H4 (cell line): ENCODE measurements at places on chromosomes 5 and 9. TPM values are rescaled to one million over a fixed set of nuclear protein-coding genes. Genes with fewer than 3 reads are reported as not detected.

- DNase-seq: no peak
Observed at GRCh38 chr9:97855486-97855875, 2.5 kb downstream of the FOXE1 start.

DNA sequence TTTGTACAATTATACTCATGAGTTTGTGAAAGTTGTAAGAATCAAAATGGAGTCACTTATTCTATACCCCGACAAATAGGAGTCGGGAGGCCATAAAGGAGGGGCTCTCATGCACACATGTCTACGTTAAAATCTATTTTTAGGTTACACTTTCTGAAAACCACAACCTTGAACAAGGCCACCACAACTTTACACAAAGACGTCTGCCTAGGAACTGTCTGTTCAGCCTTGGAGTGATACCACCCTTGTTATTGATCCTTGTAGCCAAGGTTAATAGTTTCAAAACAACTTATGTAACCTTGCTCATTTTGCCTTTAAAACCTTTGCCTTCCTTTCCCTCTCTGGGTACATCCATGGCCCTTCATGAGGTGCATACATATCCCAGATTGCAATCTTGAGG lies 4.1 kb upstream of the NDFIP1 start:
- DNase-seq: no peak

SLC46A2 gene
- not detected in 2 replicates for total RNA-seq

DNA sequence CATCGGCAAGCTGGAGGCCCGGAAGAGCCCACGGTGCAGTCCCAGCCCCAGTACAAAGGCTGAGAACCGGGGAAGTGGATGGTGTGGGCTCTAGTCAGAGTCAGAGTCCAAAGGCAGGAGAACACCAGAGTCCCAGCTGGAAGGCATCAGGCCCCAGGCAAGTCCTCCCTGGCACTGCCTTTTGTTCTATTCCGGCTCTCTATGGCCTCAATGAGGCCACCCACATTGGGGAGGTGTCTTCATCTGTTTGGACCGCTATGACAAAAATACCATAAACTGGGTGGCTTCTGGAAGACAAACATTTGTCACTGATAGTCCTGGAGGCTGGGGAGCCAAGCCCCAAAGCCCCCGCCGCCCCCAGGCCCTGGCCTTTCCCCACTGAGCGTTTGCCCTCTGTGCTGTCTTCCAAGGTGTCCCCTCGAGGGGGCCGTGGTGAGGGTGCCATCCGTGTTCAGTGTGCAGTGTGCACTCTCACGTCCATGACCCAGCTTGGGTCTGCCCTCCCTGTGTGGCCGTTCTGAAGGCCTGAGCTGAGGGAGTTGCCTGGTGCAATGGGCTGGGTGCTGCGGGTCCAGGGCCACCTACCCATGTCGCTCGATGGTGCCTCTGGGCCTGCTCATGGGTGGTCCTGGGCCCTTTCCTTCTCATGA lies 99.1 kb upstream of the PPP1R26 start:
- DNase-seq: no peak

NOXA1 gene
- total RNA-seq: not detected in 2 replicates

OR13C2 gene
- not detected in 2 replicates for total RNA-seq

- no peak for DNase-seq
Observed at GRCh38 chr5:93587597-93588351, 4.8 kb downstream of the NR2F1 start.

DNA sequence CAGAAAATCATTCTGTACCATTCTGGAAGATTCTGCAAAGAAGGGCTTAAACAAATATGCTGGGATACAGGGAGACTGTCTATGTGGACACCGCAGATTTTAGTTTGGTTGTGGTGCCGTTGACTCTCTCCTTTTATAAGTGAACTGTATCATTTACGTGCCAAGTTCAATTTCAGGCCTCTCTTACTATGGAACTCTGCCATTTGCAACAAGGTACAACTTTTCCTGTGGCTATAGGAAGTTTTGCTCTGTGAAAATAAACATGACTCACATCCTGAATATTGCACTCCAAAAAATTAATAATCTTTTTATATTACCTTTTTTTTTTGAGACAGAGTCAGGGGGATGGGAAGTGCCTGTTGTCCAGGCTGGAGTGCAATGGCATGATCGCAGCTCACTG lies 29.7 kb upstream of the CSNK1G3 start:
- DNase-seq: no peak

PDCD1LG2 gene
- total RNA-seq: 1.9 TPM in 1 of 2 replicates, not detected in the other

- DNase-seq: no peak
Observed at GRCh38 chr9:133517711-133518110, 7.0 kb downstream of the MYMK start.

ANKRD18B gene
- total RNA-seq: 0.75 TPM in 1 of 2 replicates, not detected in the other

GRCh38 chr5:139852696-139853095 lies 57.1 kb downstream of the PSD2 start:
- no peak for DNase-seq

ANP32B gene
- 12.2 and 16.3 TPM in 2 replicates for total RNA-seq

DNA sequence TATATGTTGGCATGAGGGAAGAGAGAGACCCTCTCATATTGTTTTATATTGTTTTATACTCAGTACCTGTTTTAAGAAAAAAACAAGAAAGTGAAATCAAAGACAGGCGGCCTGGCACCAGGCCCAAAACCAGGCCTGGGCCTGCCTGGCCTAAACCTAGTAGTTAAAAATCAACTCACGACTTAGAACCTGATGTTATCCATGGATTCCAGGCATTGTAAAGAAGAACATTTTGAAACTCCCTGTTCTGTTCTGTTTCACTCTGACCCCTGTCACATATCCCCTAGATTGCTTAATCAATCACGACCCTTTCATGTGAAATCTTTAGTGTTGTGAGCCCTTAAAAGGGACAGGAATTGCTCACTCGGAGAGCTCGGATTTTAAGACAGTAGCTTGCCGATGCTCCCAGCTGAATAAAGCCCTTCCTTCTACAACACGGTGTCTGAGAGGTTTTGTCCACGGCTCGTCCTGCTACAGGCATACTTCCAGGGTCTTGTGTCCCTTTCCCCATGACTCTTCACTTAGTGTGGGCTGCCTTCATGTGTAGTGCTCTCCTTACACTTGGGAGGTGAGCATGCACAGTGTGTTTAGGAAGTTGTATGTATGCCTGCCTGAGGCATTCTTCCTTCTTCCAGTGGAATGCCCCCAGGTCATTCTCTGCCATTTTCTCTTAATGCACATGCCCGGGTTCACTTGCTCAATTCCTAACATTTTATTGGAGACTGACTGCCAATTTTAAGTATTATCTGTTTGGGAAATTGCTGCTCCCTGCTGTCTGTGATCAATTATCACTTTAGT lies 17.8 kb downstream of the TBCA start:
- DNase-seq: no peak

GRCh38 chr5:34674187-34674586 lies 18.1 kb downstream of the RAI14 start:
- DNase-seq: no peak

ACTBL2 gene
- total RNA-seq: 6.7 and 7.0 TPM in 2 replicates

LECT2 gene
- total RNA-seq: not detected in 2 replicates

- DNase-seq: no peak
Observed at GRCh38 chr5:147832541-147832940, 1.1 kb upstream of the SPINK1 start.

INSL6 gene
- total RNA-seq: not detected in 2 replicates

DNA sequence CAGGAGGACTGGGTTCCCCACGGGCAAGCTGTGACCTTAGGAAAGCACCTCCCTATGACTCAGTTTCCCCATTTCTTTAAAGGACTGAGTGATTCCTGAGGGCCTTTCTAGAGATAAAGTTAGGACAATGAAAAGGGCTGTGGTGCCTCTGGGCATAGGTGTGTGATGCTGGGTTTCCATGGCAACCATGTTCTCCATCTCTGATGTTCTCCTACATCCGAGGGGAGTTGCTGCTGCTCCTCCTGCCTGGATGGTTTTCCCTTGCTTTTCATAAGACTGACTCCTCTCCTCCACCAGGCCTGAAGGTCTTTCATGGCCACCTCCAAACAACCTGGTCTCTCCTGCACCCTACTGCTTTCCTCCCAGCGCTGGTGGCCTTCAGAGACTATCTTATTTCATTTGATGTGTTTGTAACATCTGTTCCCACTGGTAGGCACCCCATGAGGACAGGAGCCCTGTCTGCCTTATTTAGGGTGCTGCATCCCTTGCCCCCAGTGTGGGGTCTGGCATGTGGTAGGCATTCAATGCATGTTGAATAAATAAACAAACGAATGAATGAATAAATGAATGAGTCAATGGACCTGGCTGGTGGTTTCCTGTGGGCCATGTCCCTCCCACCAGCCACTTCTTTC lies 112.2 kb upstream of the HAND1 start:
- no peak for DNase-seq

DNA sequence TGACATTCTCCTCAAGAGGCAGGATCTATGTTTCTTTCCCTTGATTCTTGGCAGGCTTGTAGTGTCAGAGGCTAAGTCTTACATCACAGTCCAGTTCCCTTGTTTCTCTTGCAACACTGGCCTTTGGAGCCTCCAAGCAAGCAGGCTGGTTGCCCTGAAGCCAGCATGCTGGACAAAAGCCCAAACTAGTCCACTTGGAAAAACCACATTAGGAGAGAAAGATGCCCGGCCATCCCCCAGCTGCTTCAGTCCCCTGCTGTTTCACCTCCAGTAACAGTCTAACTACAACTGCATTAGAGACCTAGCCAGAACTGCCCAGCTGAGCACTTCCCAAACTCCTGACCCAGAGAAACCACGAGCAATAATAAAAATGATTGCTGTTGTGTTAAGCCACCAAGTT lies 87.6 kb downstream of the ADAMTS6 start:
- DNase-seq: peak; percentile 67

DNA sequence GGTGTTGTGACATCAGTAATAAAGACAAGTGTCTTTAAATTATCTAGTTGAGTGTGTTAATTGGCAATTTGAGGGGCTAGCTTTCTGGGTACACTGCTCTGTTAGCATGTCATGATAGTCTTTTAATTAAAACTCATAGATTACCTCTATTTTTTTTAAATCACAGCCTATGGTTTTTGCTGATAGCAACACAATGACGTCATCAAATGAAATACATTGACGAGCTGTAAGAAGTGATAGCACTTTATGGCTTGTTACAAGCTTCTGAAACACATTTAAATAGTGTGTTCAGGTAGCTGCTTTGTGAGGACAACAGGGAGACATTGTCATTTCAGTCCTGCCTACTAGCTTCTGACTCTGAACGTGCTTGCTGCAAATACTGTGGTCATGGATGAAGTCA lies 600.5 kb upstream of the EDIL3 start:
- DNase-seq: no peak

- DNase-seq: no peak
Observed at GRCh38 chr9:118829334-118829733, 539.9 kb downstream of the BRINP1 start.

GRCh38 chr5:82307451-82307850 lies 29.3 kb upstream of the RPS23 start:
- peak; percentile 24 for DNase-seq

- DNase-seq: no peak
Observed at GRCh38 chr9:117938086-117938485, 233.9 kb downstream of the TLR4 start.

DIRAS2 gene
- 0.08 and 0.23 TPM in 2 replicates for total RNA-seq

CHSY3 gene
- total RNA-seq: 9.3 and 9.8 TPM in 2 replicates

DNA sequence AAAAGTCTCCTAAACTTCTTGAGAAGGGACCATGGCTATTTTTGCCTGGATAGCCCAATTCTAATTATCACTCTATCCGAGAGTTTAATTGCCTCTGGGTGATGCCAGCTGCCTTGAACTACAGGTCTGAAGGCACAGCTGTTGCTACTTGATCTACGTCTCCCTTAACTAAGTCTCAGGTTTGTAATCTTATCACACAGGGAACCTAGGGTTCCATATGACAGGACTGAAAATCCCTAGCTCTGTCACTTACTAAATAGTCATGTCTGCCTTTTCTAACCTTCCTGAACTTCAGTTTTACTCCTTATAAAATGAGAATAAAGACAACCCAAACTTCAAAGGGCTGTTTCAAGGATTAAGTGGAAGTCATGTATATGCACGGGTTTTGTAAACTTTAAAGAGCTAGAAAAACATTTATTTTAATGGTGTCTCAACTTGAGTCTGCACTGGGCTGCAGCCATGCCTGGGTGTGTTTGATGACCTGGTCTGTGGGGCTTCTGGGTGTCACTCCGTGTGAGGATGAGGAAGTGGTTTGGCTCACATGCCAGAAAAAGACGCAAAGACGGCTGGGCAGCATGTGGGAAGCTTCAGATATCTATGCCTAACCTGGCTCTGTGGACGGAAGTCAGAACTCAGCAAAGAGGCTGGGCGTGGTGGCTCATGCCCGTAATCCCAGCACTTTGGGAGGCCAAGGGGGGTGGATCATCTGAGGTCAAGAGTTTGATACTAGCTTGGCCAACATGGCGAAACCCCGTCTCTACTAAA lies 129.3 kb upstream of the SLC44A1 start:
- DNase-seq: peak; percentile 67

HSD17B4 gene
- total RNA-seq: 319 and 381 TPM in 2 replicates

PCDHB11 gene
- 4.5 and 5.6 TPM in 2 replicates for total RNA-seq

- no peak for DNase-seq
Observed at GRCh38 chr9:98833090-98833956, 25.9 kb downstream of the GALNT12 start.

DNA sequence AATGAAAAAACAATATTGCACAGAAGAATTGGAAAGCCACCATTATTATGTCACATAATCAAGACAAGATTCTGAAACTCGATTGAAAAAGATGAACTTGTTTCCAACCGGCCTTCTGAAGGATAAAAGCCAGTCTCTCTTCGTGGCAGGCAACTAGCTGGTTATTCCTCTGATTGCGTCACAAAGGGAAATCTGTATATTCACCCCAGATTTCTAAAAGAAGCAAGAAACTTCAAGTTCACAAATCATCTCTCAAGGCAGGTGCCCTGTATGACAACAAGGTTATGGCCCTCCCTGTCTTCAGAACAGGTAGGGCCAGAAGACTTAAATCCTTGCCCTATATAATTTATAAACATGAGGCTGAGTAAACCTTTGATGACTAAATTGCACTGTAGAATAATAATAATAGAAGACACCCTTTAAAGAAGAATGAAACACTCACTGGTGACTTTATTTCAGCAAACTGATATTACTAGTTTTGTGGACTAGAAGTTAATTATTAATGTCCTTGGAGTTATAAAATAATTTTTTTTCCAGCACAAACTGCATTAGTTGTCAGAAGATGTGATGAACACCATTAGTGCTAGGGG lies 2.9 kb upstream of the KLF4 start:
- DNase-seq: no peak

DNA sequence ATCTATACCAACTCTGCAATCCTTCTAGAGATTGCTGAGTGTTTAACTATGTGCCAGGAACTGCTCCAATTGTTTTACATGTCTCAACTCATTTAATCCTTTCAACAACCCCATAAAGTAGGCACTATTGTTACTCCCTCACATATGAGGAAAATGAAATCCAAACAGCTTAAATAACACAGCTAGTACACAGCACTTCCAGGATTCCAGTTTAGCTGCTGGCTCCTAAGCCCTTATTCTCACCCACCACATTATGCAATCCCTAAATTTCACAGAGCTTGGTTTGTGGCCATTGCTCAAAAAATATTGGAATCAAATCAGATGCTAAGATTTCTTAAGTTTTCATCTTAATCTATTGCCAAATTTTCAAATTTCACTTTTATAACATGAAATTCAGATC lies 84.9 kb downstream of the PRELID2 start:
- no peak for DNase-seq

DNA sequence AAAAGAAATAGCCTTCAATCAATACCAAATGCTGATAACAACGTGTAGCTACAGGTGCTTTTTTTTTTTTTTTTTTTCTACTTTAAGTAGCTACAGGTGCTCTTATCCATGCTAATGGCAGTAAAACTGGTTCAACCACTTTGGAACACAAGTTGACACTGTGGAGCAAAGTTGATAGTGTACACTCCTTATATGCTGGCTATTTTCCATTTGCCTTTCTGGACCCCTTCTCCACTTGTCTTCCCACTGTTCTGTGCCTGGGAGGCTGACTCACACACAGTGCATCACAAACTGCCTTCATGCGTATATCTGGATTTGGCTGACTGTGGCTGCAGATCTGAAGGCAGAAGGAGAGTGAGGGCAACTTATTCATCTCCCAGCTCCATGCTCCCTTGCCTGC lies 247.9 kb downstream of the MSX2 start:
- no peak for DNase-seq

QRFP gene
- not detected in 2 replicates for total RNA-seq
